ENCODE measurements at places on chromosomes 5 and 9.

GRCh38 chr5:7756453-7756852 is 94.5 kb downstream of the CFAP90 start:
- no peak for DNase-seq

DNA sequence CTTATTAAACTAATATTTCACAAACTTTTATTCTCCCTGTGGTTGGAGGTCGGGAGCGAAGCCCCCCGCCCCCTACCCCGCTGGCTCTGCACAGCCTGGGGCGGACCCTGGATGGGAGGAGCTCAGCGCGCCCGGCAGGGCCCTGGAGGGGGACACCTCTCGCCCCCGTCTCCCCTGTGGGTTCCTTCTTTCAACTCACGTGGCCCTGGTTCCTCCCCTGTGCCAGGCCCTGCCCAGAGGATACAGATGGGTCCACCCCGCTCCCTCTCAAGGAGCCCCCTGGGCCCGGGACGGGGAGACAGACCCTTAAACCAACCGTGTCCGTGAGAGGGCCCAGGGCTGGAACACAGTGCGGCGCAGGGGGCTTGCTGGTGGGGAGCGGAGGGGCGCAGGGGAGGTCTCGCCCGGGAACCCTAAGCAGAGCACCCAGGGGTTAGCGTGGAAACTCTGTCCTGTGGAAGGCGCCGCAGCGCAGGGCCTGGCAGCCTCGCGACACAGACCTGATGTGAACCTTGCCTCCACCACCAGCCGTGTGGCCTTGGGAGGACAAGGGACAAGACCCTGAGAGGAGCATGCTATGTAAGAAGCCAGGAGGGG is 103.7 kb upstream of the MVB12B start:
- DNase-seq = no peak

DNA sequence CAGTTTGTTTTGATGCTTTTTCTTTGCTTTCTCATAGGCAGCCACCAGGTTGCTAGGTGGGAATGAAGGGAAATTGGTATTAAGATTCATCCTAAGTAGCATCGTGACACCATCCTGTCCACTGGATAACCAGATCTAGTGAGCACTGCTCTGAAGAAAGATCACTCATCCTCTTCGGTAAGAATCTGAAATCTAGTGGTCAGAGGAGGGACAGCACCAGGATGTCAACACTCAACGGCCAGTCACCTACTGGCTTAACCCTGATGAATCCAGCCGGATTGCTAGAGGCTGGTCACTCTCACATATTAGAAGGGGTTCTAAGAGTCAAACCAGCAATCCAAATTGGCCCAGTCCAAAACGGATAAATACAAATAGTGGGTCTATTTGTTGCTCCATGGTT is 50.8 kb downstream of the DCP2 start:
- no peak for DNase-seq

DNA sequence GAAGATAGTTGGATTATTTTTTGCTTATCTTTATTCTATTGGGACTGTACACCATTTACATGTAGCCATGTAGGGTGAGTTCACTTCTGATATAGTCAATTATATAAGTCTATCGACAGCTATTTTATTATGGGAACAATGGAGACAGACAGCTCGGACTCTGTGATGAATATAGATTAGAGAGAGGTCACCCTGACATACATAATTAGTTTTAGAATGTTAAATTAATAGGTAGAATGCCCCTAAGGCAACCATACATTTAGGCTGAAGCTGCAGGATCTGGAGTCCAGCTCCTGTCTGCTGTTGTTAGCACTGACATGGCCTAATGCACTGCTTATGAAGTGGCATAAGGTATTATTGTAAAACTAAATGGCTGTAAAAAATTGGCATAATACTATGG is 700.8 kb downstream of the MAT2B start:
- DNase-seq = no peak

DNA sequence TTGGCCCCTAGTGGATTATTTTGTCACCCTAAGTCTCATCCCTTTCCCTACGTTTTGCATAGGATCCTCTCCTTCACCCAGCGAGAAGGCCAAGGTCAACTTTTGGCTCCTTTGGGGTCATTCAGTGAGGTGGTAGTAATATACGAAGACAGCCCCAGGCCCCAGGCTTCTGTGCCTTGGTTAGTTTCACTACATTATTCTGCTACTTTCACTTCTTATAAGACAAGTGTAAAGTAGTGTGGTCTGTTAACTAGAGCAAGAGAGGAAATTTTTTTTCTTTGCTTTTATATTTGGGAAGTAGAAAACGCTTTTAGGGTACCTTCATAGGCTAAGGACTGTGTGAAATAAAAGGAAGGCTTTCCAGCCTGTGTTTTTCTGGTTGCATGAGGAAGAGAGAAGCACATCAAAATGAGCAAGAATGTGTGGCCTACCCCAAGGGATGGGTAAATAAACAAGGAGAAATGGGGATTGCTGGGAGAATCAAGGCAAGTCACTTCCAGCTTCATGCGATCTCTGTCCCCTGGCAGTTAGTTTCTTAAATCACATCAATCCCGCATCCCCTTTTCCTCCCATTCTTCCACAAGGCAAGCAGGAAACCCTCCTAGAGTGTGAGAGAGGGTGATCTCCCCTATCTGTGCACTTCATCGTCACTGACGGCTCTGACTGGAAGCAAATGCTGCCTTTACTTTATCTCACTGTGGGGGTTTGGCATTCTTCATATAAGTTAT is 677.0 kb upstream of the WWC1 start:
- no peak for DNase-seq

DNA sequence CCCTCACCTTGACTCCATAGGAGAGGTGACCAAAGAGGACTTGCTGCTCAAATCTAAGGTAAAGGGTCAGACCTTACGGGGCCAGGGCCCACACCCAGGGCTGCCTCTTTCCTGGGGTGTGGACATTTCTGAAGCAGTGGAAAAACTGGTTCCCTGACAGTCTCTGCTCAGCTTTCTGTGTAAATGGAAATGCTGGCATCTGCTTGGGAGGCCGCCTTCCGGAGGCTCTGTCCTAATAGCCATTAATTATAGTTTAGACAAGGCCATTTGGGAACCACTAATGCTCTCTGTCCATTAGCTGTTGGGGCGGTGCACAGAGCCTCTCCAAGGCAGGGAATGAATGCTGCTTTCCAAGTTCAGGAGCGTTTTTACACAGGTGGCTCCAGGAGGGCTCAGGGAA is 17.3 kb downstream of the USP20 start:
- DNase-seq = no peak

DNA sequence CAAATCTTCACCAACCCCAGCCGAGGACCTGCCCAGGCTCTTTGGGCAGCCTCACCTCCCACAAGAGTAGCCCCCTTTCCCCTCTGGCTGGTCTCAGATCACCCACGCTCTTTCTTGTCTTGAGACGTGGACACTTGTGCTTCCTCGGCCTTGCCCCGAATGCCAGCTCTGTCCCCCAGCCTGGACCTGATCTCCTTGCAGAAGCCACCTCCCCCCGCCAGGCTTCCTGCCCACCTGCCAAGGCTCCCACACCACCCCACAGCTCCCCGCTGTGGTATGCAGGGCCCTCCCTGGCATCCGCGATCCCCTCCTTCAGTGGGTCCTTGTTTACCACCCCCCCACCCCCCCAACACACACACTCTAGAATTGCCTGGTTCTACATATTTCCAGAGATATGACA is 133.7 kb downstream of the ROR2 start:
- DNase-seq = no peak

DNA sequence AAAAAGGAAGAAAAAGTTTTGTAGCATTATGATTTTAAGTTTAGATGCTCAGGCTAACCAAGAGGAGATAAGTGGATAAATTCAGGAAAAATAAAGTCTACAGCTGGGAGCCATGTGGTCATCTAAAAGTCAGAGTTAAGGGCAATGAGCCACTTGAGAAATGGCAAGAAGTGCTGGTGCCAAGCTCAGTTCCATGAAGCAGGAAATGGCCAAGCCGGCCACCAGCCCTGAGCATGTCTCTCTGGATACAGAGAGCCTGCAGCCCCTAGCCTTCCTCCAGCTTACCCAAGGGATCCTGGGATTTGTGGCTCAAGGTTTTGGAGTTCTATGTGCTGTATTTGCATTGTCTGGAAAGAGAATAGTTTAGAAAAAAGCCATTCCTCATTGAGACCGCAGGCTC is 12.2 kb upstream of the S1PR3 start:
- DNase-seq = peak; percentile 11
